ENCODE measurements at places on chromosomes 16 and 17.

GRCh38 chr16:81238296-81239011, at the start of gene BCO1:
Gene BCO1 (plus strand): TSS chr16:81238689. CDS start chr16:81238909, 220 bp downstream.
- no peak for DNase-seq

GRCh38 chr17:70869402-70870085, 700.2 kb downstream of the KCNJ2 start:
- no peak for DNase-seq

GRCh38 chr16:86365513-86366273, 144.6 kb upstream of the FOXF1 start:
- DNase-seq: no peak

- no peak for DNase-seq
Observed at GRCh38 chr16:55779402-55780094, 53.3 kb downstream of the CES1 start.

DNA sequence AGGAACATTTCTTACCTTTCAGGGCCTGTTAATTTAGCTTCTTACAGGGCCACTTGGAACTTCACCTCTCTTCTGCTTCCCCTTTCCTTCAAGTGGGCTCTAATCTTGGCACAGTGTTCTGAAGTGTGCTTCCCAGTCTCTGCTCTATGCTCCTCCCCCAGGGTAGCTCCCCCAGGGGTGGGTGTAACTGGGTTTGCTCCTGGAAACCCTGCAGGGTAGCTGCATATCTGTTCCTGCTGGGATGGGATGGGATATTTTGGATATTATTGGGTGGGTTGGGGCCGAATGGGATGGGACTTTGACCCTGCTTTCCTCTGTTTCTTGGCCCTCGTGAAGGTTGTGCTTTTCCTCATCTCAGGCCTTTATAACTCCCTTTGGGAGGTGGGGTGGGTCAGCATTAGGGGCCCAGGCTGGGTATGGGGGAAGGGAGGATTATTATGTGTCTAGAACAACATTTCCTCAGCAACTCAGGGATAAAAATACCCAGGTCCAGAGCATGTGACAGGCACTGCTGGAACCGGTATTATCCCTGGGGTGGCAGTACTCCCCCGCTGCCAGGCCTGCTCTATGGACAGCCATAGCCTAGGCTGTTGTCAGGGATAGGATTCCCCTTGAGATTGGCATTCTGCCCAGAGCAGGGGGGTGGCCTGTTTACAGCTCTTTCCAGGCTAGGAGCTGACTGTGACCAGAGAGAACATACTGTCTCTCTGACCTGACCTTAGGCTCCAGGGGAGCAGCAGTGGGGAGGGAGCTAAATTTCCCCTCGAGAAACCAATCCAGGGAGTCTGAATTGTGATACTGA, 5.0 kb downstream of the NFE2L1 start:
- DNase-seq: no peak

DNA sequence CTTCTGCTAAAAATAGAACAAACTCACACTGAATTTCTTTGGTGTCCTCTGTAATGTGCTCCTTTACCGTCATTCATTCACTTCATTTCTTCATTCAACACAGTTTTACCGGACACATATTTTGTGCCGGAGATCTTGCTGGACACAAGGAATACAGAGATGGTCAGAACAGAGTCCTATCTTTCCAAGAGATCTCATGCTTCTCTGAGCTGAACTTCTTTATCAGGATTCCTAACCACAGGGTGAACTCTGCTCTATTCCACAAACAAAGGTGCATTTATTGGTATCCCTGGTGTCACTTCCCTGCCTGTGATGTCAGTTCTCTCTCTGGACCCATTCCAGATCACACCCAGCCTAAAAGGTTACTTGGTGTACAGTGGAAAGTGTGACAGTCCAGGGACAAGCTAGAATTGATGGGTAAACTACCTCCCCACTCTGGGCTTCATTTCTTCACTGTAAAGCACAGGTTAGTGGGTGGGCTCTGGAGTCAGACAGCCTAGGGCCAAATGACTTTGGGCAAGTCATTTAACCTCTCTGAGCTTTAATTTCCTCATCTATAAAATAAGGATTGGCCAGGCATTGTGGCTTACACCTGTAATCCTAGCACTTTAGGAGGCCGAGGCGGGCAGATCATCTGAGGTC, 4.2 kb downstream of the IFI35 start:
- DNase-seq: no peak

DNA sequence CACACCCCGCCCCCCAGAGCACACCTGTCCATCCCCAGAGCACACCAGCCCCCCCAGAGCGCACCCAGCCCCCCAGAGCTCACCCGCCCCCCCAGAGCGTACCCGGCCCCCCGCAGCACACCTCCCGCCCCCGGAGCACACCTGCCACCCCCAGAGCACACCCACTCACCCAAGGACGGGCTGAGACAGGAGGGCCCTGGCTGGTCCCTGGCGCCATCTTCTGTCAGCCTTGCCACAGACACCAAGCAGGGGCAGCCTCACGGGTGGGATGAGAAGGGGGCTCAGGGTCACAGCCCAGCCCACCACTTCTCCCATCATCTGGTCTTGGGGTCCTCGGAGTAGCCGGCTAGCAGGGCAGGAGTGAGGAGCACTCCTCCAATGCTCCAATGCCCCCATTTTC, 31.8 kb downstream of the PIEZO1 start:
- no peak for DNase-seq

DNA sequence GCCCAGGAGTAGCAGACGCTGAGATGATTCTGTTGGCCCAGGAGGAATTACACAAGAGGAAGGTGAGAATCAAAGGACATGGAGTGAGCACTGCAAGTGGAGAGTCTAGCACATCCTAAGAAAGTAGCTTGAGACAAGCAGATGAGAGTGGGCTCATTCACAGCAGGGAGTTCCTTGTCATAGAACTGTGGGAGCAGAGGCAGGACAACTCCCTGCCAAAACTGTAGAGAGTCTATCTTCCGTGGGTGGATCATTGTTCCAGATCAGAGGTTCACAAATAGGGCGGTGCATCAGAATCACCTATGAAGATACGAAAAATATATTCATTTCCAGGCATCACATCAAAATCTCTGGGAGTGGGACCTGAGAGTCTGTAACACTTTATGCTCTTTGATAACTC, 288.9 kb upstream of the C16orf82 start:
- DNase-seq: no peak

DNA sequence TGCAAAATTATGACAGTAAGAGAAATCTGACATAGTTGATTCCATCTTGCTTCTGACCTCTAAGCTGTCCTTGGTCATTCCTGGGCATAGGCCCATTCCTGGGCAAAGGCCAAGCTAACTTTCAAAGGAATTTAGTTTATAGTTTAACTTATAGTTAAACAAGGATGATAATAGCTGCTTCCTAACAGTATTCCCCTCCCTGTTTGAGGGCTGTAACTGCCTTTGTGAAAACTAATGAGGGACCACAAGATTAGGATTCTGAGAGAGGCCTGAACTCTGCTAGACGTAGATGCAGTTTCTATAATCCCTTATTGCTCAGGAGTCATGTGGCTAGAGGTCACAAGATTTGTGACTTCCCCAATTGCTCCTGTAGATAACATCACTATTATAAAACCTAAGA, 80.2 kb upstream of the ASIC2 start:
- DNase-seq: no peak

GRCh38 chr16:29664091-29664921, 1.3 kb downstream of the SPN start:
- DNase-seq: no peak

- DNase-seq: peak; percentile 59
Observed at GRCh38 chr17:76623271-76624146, 20.0 kb downstream of the ST6GALNAC1 start.

- DNase-seq: no peak
Observed at GRCh38 chr17:38877130-38877851, 7.4 kb downstream of the LASP1 start.

- no peak for DNase-seq
Observed at GRCh38 chr17:68384471-68384870, 72.8 kb downstream of the WIPI1 start.

DNA sequence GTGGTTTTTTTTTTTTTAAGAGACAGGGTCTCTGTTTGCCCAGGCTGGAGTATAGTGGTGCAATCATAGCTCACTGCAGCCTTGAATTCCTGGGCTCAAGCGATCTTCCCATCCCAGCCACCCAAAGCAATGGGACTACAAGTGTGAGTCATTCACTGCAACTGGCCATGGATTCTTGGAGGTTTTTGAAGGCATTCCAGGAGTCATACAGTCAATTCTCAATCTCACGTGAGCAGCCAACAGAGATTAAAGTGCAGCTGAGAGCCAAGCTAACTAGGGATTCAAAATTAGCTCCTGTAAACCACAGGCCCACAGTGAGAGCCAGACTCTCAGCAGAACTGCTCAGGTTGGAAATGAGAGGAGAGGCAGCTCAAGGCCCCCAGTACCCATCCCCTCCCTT, 30.2 kb downstream of the XPO6 start:
- no peak for DNase-seq

GRCh38 chr16:19898924-19899604, 14.4 kb upstream of the GPRC5B start:
- no peak for DNase-seq

GRCh38 chr17:72592967-72593325, 472.1 kb downstream of the SOX9 start:
- no peak for DNase-seq

- no peak for DNase-seq
Observed at GRCh38 chr16:65984296-65984695, 382.2 kb upstream of the CDH5 start.

- no peak for DNase-seq
Observed at GRCh38 chr16:2739625-2740430, 12.6 kb upstream of the SRRM2 start.

- no peak for DNase-seq
Observed at GRCh38 chr17:37405955-37406634, 541 bp downstream of the ACACA start.

DNA sequence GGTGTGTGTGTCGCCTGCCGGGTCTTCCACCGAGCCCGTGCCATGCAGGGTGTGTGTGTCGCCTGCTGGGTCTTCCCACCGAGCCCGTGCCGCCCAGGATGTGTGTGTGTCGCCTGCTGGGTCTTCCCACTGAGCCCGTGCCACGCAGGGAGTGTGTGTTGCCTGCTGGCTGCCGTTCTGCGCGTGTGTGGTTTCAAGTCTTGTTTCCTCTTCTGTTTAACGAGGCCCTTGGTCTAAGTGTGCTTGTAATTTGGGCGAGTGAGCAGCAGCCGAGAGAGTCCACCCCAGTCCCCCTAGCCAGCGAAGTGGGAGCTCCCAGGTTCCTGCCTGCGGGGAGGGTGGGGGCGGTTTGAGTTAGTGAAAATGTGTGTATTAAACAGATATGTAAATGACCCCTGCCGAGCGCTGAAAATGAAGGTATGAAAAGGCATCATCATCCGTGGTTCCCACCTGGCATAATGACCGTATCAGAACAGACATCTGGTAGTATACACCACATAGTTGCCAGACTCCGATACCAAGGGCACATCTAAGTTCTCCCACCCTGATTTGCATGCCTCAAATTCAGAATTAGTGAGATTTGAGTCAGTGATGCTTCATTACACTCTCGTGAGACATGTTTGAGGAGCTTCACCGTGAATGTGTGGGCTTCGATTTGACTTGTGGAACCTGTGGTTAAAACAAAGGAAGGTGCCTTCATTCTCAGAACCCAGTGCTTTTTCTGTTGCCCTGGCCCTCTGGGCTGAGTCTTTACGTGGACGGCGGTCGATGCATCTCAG, 114.5 kb upstream of the CHMP6 start:
- DNase-seq: no peak

DNA sequence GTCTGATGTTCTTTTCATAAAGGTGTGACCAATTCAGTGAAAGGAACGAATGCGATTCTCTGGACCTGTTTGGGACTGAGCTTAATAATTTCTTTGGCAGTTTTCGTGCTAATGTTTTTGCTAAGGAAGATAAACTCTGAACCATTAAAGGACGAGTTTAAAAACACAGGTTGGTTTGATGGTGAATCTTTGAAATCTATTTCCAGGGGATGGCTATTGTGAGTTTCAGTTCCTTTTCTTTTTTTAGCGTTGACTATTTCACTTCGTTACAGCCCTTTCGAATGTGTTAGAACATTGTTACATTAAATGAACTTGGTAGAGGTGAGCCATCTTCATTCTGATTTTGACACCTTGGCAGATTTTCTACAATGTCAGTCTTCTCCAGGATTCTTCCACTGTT, 1.2 kb downstream of the TNFRSF17 start:
- no peak for DNase-seq

DNA sequence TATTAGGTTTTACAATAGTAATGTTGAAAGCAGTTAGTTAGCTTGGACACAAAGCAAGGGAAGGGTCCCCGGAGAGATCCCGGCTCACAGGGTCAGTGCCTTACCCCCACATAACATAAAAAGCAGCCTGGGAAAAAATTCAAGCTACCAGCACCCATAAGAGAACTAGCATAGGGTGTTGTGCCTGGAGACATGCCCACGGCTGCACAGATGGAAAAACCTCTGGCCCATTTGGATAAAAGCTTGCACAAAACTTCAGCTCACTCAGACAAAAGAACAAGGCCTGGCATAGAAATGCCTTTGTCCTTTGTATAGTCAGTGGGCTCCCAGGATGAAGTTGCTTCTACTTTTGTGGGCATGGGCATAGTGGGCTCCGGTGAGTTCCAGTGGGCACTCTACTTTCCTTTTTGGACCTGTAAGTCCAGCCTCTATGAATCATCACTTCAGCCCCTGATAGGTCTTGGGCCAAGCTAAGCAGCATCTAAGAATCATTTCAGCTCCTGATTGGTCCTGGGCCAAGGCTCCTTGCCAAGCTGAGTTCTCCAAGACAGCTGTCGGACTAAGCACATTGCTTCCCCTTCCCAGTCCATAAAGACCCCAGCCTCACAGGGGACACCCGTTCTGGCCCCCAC, 1.3 kb upstream of the RDM1 start:
- DNase-seq: no peak

DNA sequence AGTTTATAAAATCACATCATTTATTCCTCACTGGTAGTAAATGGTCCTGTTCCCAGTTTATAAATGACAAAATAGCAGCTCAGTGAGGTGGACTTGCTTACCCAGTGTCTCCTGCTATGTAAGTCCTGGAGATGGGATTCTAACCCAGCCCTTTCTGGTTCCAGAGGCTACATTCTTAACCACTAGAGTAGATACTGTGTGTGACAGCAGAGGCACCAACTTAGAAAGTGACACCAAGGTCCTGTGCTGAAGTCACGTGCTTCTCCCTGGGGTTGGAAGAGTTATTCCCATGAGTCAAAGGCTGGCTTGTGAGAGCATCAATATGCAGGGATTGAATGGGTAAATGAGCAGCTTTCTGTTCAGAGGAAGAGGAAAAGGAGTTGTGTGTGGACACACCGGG, 167.3 kb upstream of the IRX3 start:
- no peak for DNase-seq

DNA sequence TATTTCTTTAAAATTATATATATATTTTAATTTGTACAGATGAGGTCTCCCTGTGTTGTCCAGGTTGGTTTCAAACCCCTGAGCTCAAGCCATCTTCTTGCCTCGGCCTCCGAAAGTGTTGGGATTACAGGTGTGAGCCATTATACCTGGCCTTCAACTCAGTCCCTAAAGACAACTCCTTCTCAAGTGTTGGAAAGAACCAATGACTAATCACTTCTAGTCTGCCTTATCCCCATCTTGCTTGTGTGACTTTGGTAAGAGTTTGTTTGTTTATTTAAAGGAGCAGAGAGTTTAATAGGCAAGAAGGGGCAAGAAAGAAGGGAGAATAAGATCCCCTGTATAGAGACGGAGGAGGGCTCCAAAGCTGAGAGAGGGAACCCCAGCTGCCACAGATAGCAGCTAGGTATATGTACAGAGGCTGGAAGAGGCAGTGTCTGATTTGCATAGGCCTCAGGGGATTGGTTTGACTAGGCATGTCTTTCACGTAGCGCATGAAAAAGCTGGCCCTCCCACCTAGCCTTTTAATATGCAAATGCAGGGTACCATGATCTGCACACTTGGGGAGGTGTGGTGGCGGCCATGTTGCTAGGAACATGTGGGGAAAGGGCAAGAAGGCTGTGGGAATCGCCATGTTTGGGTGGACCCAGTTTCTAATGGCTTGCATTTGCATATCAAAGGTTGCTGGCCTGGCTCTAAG, 21.5 kb downstream of the ABCC1 start:
- no peak for DNase-seq

All from GDM1 (cell line).